Neural crest cell (in vitro differentiated cells): ENCODE measurements at places on chromosomes 12 and 14. TPM values are rescaled to one million over a fixed set of nuclear protein-coding genes. Genes with fewer than 3 reads are reported as not detected.

GRCh38 chr14:103716091-103716801 lies 636 bp downstream of the ZFYVE21 start:
- no peak for DNase-seq
- peaks cover 57% of the 10 kb centered on the region for H3K4me1 ChIP-seq
- no peak overlapping the region for H3K27ac ChIP-seq
- H3K27me3 ChIP-seq: peaks cover 7% of the 10 kb centered on the region
- H3K36me3 ChIP-seq: peaks cover 5% of the 10 kb centered on the region
- peak overlapping the region; percentile 91 for H3K4me3 ChIP-seq

DNA sequence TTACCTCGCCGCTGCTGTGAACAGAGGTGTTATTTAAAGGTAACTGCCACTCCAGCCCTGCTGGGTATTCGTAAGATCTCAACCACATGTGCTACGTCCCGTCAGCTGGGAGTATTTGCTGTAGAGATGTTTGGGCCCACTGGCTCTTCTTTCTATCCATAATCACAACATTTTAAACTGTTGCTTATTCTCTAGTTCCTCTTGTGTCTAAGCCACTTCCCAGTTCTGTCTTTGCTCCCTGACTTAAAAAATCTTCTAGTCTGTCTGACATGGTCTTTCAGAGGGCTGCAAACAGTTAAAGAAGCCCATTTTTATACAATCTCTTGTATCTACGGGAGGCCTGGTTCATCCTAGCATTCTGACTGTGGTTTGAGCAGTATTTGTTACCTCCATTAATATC lies 33.2 kb upstream of the HELB start:
- H3K4me1 ChIP-seq: no peaks in the 10 kb centered on the region
- H3K27me3 ChIP-seq: peaks cover 3% of the 10 kb centered on the region
- no peak overlapping the region for H3K27ac ChIP-seq
- no peaks in the 10 kb centered on the region for H3K36me3 ChIP-seq
- no peak for DNase-seq

GRCh38 chr14:76420827-76421226 lies 44.9 kb downstream of the ESRRB start:
- H3K36me3 ChIP-seq: no peaks in the 10 kb centered on the region
- DNase-seq: no peak
- no peak overlapping the region for H3K27ac ChIP-seq
- H3K4me3 ChIP-seq: no peak overlapping the region
- no peaks in the 10 kb centered on the region for H3K4me1 ChIP-seq
- no peaks in the 10 kb centered on the region for H3K27me3 ChIP-seq

DNA sequence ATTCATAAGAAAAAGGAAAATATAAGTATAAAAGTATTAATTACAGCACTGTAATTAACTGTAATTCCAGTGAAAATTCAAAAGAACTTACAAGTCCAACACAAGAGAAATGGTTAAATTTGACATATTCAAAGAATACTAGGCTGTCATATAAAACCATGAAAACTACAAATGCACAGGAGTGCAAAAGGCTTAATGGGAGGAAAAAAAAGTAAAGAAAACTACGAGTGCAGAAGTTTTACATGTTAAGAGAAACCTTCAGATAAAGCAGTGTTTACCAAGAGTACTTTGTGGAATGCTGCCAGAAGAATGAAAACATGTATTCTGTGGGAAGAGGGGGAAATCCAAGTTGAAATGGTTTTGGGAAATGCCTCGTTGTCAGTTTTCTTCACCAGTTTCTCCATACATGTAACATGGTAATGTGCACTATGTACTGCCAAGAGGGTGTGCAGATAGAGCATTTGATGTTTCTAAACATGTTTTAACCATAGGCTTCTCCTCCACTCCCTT lies 9.1 kb downstream of the HEATR5A start:
- no peak overlapping the region for H3K27ac ChIP-seq
- no peak for DNase-seq
- no peaks in the 10 kb centered on the region for H3K36me3 ChIP-seq
- H3K4me3 ChIP-seq: no peak overlapping the region

GRCh38 chr12:25496098-25496587 lies 56.9 kb downstream of the LMNTD1 start:
- no peak overlapping the region for H3K27ac ChIP-seq
- H3K27me3 ChIP-seq: no peaks in the 10 kb centered on the region
- H3K36me3 ChIP-seq: peaks cover 6% of the 10 kb centered on the region
- no peak overlapping the region for H3K4me3 ChIP-seq
- peaks cover 17% of the 10 kb centered on the region for H3K4me1 ChIP-seq

GRCh38 chr12:53964315-53964713 lies 8.6 kb upstream of the HOXC11 start:
- H3K4me3 ChIP-seq: no peak overlapping the region
- H3K36me3 ChIP-seq: no peaks in the 10 kb centered on the region
- no peaks in the 10 kb centered on the region for H3K4me1 ChIP-seq

DNA sequence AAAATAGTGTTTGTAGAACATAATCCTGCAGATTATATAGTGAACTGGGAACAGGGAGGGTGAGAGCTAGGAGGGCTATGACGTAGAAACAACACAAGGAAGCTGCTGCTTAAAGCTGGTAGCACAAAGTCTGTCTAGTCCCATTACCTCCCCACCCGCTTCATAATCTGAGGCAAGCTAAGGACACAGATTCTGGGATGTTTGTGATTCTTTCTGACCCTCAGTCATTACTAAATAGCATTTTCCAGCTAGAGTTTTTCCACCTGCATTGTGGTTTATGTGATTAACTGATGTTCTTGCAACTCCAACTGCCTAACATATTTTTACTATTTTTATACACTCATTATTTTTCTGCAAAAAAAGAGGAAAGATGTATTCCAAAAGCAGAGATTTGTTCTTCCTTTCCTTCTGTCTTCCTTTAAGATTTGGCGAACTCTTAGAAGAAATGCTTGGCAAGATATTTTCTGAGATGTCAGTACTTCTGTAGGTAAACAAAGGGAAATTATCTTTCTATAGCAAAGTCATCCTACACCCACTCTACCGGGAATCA lies 293.2 kb upstream of the FAR2 start:
- DNase-seq: no peak
- no peaks in the 10 kb centered on the region for H3K27me3 ChIP-seq
- no peak overlapping the region for H3K4me3 ChIP-seq
- H3K4me1 ChIP-seq: peaks cover 15% of the 10 kb centered on the region
- no peaks in the 10 kb centered on the region for H3K36me3 ChIP-seq

Gene TAS2R13
- 1.0 and 1.1 TPM in 2 replicates for total RNA-seq

Gene IFNG
- total RNA-seq: not detected in 2 replicates

DNA sequence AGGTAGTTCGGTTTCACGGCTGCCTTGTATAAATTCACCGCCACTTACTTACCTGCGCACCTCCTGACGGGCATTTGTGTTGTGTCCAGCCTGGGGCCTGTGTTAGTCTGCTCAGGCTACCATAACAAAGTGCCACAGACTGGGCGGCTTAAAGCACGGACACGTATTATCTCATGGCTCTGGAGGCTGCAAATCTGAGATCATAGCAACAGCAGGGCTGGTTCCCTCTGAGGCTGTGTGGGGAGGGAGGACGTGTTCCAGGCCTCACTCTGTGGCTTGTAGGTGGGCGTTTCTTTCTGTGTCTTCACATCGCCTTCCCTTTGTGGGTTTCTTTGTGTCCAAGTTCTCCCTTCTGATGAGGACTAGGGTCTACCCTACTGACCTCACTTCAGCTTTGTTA lies 93.5 kb upstream of the FZD10 start:
- H3K36me3 ChIP-seq: no peaks in the 10 kb centered on the region
- no peak overlapping the region for H3K4me3 ChIP-seq
- H3K27ac ChIP-seq: no peak overlapping the region
- H3K27me3 ChIP-seq: no peaks in the 10 kb centered on the region
- DNase-seq: no peak
- H3K4me1 ChIP-seq: no peaks in the 10 kb centered on the region

Gene TAS2R46
- total RNA-seq: 0.43 and 0.89 TPM in 2 replicates

- H3K36me3 ChIP-seq: no peaks in the 10 kb centered on the region
- H3K4me1 ChIP-seq: peaks cover 20% of the 10 kb centered on the region
- H3K4me3 ChIP-seq: no peak overlapping the region
- no peak overlapping the region for H3K27ac ChIP-seq
- no peaks in the 10 kb centered on the region for H3K27me3 ChIP-seq
Measured at GRCh38 chr14:89534902-89535685, 118.1 kb upstream of the FOXN3 start.

Gene ERP27
- total RNA-seq: not detected in 2 replicates

Gene KRT80
- total RNA-seq: not detected in 2 replicates

- no peaks in the 10 kb centered on the region for H3K4me1 ChIP-seq
- no peak overlapping the region for H3K4me3 ChIP-seq
- peaks cover 9% of the 10 kb centered on the region for H3K36me3 ChIP-seq
- H3K27ac ChIP-seq: no peak overlapping the region
- H3K27me3 ChIP-seq: no peaks in the 10 kb centered on the region
Measured at GRCh38 chr12:61667676-61668075, 592.5 kb upstream of the USP15 start.

Gene GDF11
- 66.6 and 67.0 TPM in 2 replicates for total RNA-seq

DNA sequence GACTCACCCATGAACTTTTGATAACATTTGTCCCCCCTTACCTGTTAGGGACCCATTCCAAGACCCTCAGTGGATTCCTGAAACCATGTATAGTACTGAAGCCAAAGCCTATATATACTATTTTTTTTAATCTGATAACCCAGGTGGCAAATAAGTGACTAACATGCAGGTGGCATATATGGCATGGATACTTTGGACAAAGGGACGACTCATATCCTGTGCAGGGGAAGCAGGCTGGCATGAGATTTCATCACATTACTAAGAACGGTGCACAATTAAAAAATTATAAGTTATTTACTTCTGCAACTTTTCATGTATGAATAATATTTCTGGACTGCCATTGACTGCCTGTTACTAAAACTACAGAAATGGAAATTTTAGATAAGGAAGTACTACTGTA lies 880.1 kb upstream of the FBXO33 start:
- H3K4me3 ChIP-seq: no peak overlapping the region
- peaks cover 4% of the 10 kb centered on the region for H3K36me3 ChIP-seq
- H3K27me3 ChIP-seq: no peaks in the 10 kb centered on the region
- no peak overlapping the region for H3K27ac ChIP-seq
- no peak for DNase-seq

Gene HOXC11
- not detected in 2 replicates for total RNA-seq

- no peaks in the 10 kb centered on the region for H3K36me3 ChIP-seq
- H3K27ac ChIP-seq: no peak overlapping the region
- peak overlapping the region; percentile 68 for H3K4me3 ChIP-seq
- peaks cover 94% of the 10 kb centered on the region for H3K27me3 ChIP-seq
Measured at GRCh38 chr14:60510951-60511599, 2.1 kb downstream of the SIX6 start.

Gene MYH7
- 0.05 TPM in 1 of 2 replicates, not detected in the other for total RNA-seq

- DNase-seq: no peak
- peaks cover 50% of the 10 kb centered on the region for H3K27me3 ChIP-seq
Measured at GRCh38 chr12:111212814-111213456, 156.0 kb downstream of the PHETA1 start.

DNA sequence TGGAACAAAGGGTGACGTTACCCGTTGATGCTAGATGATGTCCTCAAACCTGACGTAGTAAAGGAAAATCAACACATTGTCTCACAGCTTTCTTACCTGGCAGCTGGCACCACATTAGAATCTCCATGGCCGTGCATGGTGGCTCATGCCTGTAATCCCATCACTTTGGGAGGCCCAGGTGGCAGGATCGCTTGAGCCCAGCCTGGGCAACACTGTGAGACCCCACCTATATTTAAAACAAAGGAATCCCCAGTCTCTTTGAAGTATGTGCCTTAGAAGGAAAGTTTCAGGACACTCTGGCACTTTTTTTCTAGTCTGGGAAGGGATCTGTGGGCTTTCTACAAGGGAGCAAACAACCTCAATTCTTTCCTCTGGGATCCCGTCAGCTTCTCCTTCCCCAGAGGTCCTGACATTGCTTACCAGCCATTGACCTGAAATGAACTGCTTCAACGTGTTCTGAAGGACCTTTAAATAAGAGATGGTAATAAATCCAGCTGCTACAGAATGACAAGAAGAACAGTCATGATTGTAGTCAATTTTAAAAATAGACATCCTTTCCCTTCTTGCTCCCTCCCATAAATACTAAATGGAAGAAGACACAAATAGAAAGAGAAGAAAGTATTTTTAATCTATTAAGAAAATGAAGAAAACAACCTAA lies 33.7 kb upstream of the TTC7B start:
- H3K36me3 ChIP-seq: no peaks in the 10 kb centered on the region
- DNase-seq: no peak
- H3K4me1 ChIP-seq: peaks cover 45% of the 10 kb centered on the region

- no peak overlapping the region for H3K4me3 ChIP-seq
- H3K27me3 ChIP-seq: peaks cover 48% of the 10 kb centered on the region
- H3K36me3 ChIP-seq: no peaks in the 10 kb centered on the region
- peaks cover 19% of the 10 kb centered on the region for H3K4me1 ChIP-seq
- H3K27ac ChIP-seq: no peak overlapping the region
Measured at GRCh38 chr14:64979336-64980074, 7.2 kb upstream of the FNTB start.

DNA sequence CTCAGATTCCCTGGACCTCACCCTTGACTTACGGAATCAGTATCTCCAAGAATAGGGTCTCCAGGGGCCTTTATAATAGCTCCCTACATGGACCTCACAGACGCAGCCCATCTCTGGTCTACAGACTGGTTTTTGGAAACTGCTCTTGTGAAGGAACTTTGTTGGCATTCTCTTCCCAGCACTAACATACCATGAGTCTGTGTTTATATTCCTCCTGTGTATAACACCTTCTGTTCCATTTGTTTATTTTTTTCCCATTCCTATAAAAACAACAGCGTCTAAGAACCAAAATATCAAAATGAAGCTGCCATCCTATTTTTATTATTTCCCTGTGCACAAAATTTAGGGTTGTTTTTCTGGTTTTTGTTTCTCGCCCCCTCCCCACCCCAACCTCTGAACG lies 131.1 kb downstream of the NEDD1 start:
- H3K27ac ChIP-seq: no peak overlapping the region
- no peak overlapping the region for H3K4me3 ChIP-seq
- H3K27me3 ChIP-seq: no peaks in the 10 kb centered on the region
- DNase-seq: no peak
- H3K36me3 ChIP-seq: peaks cover 2% of the 10 kb centered on the region
- peaks cover 16% of the 10 kb centered on the region for H3K4me1 ChIP-seq

DNA sequence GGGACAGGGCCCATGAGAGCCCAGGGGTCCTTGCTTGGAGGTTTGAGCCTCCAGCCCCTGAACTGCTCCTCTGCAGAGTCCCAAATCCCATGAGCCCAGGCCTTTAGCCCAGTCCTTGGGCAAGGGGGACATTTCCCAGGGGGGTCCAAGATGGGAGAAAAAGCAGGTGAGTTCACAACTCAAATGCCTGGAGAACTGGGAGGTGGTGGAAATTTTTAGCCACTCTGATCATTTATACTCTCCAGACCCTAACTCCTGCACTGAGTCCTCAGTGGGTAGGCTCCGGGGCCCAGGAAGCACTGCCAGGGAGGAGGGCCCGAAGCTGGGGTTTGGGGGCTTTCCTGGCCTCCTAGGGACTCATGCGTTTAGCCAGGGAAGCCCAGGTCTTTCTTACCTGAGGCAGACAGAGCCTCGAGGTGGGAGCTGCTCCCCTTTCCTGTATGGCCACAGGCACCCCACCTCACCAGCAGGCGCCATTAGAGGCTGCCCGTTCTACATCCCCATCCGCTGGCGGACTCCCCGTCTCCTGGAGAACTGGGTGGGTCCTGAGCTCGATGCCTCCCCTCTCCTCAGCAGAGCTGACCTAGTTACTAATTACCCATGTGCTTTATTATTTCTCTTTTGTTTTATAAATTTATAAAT lies 998 bp downstream of the HNF1A start:
- no peak overlapping the region for H3K4me3 ChIP-seq
- peaks cover 13% of the 10 kb centered on the region for H3K4me1 ChIP-seq
- no peak for DNase-seq
- no peak overlapping the region for H3K27ac ChIP-seq
- no peaks in the 10 kb centered on the region for H3K27me3 ChIP-seq
